Activated CD8-positive, alpha-beta memory T cell treated with anti-CD3 and anti-CD28 coated beads for 1 hour (primary cell): ENCODE measurements at places on chromosomes 2 and 18.

DNA sequence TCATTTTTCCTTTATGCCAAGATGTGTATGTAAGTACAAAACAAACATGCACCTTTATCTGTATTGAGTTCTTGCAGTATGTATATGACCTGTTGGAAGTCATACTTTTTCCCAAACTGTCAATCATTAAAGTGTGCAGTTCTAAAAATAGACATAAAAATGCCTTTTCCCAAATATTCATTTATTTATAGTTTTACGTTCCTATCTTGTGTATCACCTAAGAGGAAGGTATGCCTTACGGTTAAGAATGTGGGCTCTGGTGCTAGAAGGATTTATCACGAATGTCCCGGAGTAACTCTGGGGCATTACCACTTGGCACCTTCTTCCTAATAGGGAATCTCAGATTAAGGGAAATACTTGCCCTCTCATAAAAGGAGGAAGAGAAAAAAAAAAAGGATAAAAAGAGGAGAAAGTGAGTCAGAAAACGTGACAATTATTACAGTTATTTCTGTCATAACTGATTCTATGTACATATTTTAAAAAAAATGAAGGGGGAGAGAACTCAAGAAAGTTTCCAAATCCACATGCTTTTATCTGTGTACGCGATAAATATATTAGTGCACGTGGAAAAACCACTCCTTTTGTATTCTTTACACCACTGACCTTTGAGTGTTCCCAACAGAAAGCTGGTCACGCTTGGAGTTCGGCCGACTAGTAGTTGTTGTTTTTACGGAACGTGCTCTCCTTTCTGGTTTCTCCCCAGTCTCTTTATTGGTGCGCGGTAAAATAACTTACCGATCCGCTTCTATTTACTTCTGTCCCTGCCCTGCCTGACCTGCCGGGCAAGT, 721 bp downstream of the MCEE start:
- DNase-seq: no peak

DNA sequence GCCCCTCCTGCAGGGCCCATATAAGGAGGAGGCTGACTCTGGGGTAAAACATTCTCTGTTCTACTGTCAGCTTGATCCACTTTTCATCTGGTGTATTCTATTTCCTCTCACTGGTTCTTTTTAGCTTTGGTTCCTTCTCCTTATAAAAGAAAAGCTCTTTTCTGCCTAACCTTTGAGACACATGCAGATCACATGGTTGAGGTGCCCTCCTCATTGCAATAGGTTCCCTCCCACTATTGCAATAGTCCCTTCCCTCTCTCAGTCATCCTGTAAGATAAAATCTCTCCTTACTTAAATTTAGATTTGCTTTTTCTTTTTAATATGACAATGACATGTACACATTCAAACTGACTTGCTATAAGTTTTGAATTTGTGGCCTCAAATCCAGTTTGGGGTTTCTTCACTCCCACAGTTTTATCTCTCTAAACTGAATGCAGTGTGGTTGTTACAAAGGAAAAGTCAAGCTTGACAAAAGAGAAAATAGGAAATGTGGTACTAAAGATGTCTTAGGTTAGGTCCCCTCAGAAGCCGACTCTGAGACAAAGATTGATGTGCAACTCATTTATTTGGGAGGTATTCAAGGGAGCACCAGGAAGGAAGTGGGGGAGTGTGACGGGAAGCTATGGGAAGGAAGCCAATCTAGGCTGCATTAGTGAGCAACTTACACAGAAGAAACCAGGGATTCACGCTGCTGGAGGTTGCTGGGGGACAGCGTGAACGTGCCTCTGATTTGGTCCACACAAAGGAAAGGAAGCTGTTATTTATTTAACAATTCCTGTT, 127.6 kb upstream of the LINC00305 start:
- no peak for DNase-seq

- DNase-seq: no peak
Observed at GRCh38 chr2:210540900-210541289, 15.5 kb upstream of the CPS1 start.

DNA sequence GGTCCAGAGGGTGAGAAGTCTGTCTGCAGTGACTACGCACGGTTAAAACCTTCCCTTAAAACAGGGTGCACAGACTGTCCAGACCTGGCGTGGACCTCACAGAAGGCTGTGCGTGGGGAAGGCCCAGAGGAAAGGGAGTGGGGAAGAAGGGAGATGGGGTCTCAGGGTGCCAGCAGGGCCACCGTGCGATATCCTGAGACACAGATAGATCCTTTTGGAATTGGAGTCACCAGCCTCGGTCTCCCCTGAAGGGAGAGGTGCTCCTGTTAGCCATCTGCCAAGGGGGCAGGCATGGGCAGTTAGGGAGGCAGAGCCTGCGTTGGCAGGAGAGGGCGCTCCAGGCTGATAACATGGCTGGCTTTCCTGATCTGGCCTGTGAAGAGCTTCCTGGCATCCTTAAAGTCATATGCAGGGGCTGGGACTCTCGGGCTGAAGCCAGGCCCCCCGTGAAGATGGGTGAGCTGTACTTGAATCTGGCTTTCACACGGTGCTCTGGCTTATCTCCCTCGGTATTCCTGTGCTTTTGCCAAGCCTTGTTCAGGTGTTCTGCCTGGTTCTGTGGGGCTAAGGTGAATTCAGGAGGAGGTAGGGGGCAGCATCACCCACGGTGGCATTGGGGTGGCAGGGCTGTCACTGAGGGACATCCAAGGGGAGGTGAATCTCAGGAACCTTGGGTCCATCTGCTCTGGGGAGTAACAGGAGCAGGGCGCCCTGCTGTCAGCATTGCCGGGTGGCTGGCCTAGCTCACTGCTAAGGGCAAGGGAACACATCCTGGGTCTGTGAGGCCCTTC, 107.2 kb upstream of the SMAD2 start:
- DNase-seq: no peak

GRCh38 chr18:51437280-51438271, 240.1 kb upstream of the MEX3C start:
- DNase-seq: no peak

DNA sequence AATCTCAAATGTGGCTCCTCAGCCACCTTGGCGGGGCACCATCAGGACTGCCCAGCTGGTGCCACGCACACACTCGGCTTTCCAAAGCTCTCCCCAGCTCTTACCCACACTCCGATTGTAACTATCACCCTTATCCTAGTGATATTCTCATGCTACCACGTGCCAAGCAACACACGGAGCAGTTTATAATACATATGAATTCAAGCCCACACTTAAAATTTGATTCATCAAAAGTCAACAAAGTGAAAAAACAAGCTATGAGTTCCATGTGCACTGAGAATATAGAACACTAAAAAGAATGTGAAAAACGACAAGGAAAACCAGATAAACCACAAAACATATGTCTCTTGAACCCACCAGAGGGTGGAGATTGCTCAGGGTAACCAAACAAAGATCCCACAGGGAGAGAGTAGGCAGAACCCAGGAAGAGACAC, 31.6 kb downstream of the LONRF2 start:
- no peak for DNase-seq

GRCh38 chr18:12840382-12840781, 43.7 kb downstream of the PTPN2 start:
- DNase-seq: no peak

- DNase-seq: no peak
Observed at GRCh38 chr2:130135692-130136541, 6.9 kb upstream of the POTEF start.

GRCh38 chr2:80778704-80779103, 474.2 kb upstream of the LRRTM1 start:
- no peak for DNase-seq

GRCh38 chr2:11655495-11655894, 14.5 kb downstream of the NTSR2 start:
- no peak for DNase-seq

- DNase-seq: no peak
Observed at GRCh38 chr2:33946193-33946592, 347.1 kb upstream of the FAM98A start.

GRCh38 chr2:229392196-229392595, 121.1 kb upstream of the PID1 start:
- DNase-seq: no peak
